ENCODE measurements at places on chromosomes 7 and 10. TPM values are rescaled to one million over a fixed set of nuclear protein-coding genes. Genes with fewer than 3 reads are reported as not detected.

GRCh38 chr10:104128214-104128613 is 6.2 kb downstream of the SFR1 start:
- peak; percentile 19 for DNase-seq

DNA sequence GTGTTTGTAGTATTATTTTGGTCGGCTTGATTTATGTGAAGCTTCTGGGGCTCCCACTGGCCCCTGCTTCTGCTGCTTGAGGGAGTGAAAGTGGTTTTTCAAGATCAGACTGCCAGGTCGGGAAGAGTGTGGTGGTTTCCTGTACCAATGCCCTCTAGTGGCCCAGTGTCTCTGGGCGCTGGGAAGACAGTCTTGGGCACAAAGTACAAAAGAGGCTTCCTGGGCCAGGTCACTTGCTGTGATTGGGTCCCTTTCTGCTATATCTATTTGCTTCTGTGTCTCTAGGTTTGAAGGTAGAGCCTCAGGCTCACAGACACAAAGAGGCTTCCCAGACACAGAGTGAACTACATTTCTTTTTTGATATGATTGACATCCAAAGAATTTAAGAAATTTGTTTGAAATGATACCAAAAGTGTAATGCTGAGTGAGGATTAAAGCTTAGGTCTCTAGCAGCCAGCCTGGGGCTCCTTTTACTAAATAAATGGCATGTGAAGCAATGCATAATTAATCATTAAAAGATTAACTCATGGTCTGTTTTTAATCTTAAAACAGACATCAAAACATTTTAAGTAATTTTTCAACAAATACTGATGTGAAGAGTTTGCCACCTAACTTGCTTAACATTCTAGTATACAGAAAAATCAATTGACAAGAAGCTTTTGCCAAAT is 36.3 kb downstream of the ABCB1 start:
- DNase-seq, result no peak

DNA sequence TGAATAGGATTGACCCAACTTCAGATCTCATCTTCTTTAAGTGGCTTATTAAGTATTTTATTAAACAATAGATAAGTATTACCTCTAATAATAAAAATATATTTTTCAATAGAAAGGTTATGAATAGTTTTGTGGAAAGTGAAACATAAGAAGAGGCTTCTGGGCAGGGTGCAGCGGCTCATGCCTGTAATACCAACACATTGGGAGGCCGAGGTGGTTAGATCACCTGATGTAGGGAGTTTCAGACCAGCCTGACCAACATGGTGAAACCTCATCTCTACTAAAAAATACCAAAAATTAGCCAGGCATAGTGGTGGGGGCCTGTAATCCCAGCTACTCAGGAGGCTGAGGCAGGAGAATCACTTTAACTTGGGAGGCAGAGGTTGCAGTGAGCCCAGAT is 26.5 kb downstream of the GPR85 start:
- DNase-seq, result no peak

- no peak for DNase-seq
These were observed 28.0 kb downstream of the ITPRIP start for GRCh38 chr10:104309980-104310978.

DNA sequence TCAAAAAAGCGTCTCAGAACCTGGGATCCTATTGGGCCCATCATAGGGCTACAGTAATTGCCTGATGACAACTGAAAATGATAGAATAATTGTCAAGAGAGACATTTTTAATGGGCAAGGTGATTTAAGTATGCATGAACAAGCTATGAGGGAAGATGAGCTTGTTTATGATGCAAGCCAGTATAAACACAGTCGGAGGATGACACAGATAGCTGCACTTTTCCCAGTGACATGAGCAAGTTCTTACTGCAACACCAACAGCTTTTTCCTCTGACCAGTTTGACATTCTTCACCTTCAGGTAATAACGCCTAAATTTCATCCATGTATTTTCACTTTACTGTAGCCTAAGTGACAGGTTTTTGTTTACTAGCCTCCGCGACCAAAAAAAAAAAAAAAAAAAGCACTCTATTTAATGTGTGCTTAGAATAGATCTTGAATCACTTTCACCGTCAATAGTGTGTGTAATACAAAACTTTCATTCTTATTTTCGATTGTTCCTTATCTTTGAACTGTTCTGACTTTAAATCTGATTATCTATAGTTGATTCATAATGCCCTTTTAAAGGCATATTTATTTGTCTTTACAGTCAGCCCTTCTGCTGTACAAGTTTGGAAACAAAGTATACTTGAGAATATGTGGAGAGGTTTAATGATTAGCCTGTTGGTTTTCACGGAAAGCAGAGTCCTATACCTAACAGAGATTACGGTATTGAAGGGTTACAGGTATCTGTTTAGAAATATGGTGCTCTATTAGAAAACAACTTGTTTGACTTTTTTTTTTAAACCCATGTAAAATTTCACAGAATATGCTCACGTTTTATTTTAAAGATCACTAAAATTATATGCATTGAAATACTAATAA is 1.7 kb downstream of the FOXP2 start:
- peak; percentile 25 for DNase-seq

DNA sequence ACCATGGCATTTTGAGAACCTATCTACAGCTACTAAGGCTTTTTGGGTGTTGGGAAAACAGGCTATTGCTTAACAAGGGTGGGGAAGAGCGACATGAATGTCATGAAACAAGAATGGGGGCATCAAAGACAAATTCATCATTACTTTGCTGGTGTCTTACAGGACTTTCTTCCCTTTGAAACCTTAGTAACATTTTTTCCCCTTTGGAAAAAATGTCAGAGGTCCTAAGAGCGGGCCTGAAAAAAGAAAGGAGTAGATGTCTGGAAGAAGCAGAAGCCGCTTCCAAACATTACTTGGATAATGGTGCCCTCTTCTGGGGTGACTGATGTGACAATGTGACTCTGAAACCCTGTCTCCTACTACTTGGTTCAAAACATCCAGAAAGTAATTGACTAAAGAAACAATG is 3.8 kb upstream of the DDX50 start:
- peak; percentile 21 for DNase-seq

GRCh38 chr7:95404316-95404865 is 8.2 kb upstream of the PON3 start:
- DNase-seq, result no peak

The NEBL gene
- total RNA-seq, result 0.32 TPM

- DNase-seq, result no peak
These were observed 657 bp downstream of the ECHDC3 start for GRCh38 chr10:11742779-11743298.

- DNase-seq, result no peak
These were observed 19.3 kb upstream of the ERCC6 start for GRCh38 chr10:49558190-49558589.

DNA sequence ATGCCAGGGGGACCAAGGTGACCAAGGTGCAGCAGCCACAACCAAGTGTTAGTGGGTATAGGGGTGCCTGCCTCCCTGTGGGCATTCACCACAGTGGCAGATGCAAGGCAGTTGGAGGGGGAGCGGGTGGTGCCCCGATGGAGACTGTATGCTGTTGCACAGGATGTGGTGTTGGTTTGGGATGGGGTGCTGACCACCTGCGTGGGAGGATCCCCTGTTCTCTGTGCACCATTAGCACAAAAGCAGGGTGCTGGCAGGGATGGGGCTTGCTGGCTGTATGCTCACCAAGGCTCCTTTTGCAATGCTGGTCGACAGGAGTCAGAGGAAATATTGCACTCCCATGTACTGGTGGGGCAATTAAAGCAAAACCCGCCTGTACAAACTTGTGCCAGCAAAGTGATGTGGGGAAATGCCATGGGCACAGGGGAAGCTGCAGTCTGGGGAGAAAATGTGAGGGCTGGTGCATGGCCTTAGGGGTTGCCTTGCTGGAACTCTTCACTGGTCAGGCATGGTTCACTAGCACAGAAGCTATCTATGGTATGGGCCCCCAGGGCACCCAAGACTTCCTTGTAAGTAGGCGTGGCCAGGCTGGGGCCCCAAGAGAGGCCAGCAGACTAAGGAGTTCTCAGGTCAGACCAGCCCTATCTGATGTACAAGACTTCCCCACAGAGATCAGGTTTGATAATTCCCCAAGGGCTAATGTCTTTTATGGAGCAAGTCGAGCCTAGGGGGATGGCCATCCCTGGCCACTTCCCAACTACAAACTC is 51.9 kb upstream of the GNAT3 start:
- DNase-seq, result peak; percentile 79

- no peak for DNase-seq
These were observed 29.4 kb downstream of the CTBP2 start for GRCh38 chr10:125130916-125131315.

The OR2A42 gene
- not detected for total RNA-seq

GRCh38 chr7:85614684-85615083 is 427.8 kb upstream of the SEMA3D start:
- DNase-seq, result no peak

GRCh38 chr7:142793156-142793555 is 22.4 kb downstream of the PRSS2 start:
- DNase-seq, result no peak

DNA sequence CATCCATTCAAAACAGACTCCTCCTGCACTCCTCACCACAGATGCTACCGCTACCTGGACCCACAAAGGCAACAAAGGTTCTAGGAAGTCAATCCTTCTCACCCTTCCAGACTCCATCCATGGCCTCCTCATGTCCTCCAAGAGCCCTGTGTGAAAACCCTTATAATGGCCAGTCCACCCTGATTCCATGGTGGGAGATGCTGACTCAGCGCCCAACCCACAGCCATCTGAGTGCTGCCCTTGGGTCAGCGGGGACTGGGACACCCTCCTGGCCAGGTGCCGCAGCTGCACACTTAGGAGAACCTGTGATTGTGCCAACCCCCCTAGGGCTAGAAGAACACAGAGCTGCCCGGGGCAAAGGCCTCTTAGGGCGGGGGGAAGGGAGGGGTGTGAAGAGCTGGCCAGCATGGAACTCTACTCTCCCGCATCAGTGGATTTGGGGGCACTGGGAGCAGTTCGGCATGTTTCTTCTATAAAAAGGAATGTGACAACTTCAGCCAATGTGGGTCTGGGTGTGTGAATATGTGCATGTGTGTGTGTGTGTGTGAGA is 25.4 kb downstream of the TMEM273 start:
- no peak for DNase-seq

DNA sequence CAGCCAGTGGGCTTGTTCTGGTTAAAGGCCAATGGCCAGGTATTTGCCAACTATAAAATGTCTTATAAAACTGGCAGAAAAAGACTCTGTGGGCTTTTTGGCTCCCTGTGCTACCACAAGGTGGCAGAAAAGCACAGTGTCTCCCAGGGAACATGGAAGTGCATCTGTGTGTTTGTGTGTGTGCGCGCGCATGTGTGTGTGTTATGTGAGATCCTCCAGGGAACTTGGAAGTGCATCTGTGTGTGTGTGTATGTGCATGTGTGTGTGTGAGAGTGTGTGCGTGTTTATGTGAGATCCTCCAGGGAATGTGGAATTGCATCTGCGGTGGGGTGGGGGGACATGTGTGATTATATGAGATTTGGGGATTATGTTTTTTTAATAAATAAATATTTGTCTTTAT is 30.2 kb upstream of the ABI1 start:
- peak; percentile 65 for DNase-seq

The MBL2 gene
- total RNA-seq, result not detected

- no peak for DNase-seq
These were observed 86.5 kb upstream of the LRRC4 start for GRCh38 chr7:128117691-128118090.

The NUTM2B gene
- total RNA-seq, result 0.68 TPM

DNA sequence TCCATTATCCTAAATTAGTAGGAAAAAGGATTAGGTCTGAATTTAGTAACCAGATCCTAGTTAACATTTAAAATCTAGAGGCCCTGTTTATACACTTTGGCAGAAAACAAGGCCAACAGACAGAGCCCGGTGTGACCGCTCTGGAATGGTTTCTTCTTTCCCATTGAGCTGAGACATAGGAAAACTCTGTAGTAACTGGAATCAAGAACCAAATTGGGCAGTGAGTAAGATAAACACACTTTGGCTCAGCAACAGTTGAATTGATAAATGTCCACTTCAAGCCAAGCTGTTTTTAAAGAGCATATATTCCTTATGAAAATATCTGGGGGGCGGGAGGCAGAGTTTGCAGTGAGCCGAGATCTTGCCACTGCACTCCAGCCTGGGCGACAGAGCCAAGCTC is 343.7 kb upstream of the SEMA3A start:
- DNase-seq, result no peak

GRCh38 chr10:33655165-33655815 is 320.8 kb upstream of the NRP1 start:
- DNase-seq, result no peak

DNA sequence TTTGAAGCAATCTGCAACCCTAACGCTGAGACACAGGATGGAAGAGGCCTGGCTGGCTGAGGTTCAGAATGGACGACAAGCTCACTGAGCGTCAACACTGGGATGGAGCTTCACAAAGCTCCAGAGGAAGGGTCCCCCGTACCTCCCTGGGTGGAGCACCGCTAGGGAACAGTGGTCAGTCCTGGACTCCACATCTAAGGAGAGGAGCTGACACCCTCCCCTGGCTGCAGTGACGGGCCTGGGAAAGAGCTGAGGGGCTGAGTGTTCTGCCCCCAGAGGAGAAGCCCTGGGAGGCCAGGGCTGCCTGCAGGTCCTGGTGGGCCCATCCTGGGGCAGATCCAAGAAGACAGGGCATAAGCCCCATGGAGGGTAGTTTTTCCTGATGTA is 146.2 kb downstream of the ARHGAP22 start:
- DNase-seq, result no peak

DNA sequence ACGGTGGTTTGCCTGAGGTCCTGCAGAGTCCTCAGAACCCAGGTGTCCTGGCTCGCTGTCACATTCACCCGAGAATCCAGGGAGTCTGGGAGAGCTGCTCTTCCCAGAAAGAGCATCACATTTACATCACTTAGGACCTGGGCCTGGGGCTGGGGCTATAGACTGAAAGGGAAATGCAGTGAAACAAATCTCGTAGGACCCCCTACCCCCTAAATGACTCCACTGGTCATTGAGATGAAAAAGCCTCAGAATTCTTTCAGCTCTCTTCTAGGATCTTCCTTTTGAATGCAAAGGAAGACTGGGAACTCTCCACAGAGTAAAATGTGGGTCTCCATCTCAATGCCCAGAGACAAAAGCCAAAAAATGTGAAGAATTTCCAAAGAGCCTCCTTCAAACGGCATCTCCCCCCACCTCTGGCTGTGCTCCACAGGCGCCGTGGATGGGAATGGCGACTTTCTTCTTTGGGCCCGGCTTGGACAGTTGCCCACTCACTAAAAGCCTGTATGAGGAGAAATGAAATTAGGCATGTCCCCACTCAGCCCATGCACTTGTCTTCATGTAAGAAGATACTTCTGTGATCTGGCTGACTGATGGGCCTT is 49.0 kb upstream of the PODXL start:
- no peak for DNase-seq

- no peak for DNase-seq
These were observed 41.7 kb downstream of the HTRA1 start for GRCh38 chr10:122503012-122503411.
